CD4-positive, alpha-beta memory T cell (primary cell): ENCODE measurements at places on chromosomes 2 and 18.
A peak's percentile ranks its signal among the peaks of the same experiment; 100 is the strongest.

GRCh38 chr2:197196541-197197180 lies 113.9 kb downstream of the ANKRD44 start:
- no peak for DNase-seq

- DNase-seq: no peak
Observed at GRCh38 chr2:200944467-200945394, 18.7 kb downstream of the ORC2 start.

DNA sequence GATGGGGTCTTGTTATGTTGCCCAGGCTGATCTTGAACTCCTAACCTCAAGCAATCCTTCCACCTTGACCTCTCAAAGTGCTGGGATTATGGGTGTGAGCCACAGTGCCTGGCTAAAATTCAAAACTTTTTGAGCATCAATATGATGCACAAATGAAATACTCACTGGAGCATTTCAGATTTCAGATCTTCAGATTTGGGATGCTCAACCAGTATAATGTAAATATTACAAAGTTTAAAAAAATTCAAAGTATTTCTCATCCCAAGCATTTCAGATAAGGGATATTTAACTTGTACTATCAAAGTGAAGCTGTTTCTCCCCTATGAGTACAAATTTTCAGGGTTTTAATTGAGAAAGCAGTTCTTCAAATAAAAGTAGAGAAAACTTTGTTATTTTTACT lies 164.1 kb upstream of the CCDC68 start:
- no peak for DNase-seq

DNA sequence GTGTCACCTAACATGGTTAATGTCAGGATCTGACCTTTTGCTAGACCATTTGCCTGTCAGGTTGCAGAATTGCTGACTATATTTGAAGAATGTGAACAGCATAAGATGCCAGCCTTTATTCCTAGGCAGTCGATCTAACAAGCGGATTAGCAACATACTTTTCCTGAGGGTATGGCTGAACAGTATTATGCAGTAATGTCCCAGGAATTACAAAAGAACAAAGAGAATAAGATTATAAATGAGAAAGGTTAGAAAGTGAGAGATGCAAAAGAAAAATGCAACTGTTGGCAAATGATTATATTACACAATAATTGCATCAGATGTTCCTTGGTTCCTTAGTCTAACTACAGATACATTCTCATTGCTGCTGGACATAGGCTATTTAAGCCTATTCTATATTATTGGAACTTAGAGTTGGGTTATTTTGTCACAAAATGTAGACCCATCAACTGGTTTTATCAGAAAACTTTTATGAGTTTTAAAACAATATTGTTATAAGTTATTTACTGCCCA lies 647.1 kb upstream of the CRIM1 start:
- DNase-seq: no peak

DNA sequence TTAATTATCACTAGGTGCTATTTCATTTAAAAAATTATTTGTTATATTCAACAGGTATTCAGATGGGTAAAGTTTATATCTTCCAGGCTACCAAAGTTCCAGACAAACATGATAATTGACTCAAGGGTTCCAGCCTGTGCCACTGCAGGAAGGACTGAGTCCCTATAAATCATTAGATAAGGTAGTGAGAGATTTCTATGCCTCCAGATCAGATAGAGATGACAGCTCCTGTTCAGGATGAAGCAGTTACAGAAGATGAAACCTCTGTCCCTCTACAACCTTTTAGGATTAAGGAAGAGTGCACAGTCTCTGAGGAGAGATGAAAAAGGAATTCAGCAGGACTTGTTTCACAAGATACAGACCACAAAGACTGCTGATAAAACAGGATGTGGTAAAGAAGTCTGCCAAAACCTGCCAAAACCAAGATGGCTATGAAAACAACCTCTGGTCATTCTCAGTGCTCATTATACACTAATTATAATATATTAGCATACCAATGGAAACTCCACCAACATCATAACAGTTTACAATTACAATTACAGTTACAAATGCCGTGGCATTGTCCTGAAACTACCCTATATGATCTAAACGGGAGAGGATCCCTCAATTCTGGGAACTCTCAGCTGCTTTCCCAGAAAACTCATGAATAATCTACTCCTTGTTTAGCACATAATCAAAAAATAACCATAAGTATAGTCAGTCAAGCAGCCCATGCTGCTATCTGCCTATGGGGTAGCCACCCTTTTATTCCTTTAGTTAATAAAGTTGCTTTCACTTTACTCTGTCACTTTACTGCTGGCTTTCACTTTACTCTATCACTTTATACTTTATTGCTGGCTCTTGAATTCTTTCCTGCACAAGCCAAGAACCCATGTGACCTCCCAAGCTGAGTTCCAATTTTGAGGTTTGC lies 288.5 kb downstream of the PDE11A start:
- DNase-seq: no peak

DNA sequence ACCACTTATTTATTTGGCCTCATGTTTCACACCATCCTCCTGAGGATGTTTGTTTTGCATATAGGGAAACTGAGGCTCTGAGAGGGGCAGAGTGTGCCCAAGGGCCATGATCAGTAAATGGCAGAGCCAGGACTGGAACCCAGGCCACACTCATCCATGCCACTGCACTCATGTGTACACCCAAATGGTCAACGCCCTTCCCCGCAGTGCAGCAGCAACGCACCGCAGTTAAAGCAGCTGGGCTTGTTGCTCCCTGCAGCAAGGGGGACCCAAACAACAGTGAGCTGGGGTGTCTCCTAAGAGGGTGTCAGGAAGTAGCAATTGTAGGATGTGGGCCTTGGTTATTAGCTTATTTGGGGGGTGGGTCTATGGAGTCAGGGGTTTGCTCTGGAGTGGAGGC lies 36.6 kb downstream of the ZAP70 start:
- no peak for DNase-seq

- no peak for DNase-seq
Observed at GRCh38 chr2:71538656-71539265, 85.4 kb downstream of the DYSF start.

DNA sequence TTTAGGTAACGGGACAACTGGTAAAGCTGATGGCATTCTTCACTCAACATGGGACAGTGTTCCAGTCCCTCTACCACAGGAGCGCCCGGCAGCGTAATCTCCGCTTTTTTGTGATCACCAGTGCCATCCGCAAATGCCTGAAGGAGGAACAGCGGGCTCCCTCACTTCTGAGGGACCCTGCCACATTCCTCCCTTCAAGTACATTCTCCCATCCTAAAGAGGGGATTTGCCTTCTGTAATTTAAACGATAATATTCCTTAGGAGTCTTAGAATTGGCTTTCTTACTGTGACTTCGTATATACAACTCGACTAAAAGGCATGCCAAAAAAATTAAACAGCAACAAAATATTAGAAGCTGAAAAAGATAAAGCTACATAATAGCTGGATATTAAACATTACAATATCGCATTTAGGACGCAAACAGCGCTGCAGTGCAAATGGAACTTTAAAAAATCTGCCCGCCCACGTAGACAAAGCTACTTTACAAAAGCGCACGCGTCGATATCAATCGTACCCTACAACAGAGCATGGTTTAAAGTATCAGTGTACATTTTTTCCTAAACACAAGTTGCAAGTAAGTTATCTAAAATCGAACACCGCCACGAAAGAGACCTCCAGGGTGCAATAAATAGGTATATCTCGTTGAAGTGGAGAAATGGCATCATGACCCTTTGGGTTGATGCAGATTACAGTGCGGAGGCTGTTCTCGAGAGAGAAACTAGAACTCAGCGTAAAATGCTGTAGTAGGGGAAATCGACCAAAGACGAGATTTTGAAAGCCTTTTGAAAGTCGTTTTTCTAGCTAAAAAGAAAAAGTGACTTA lies 2.3 kb upstream of the VSNL1 start:
- no peak for DNase-seq

DNA sequence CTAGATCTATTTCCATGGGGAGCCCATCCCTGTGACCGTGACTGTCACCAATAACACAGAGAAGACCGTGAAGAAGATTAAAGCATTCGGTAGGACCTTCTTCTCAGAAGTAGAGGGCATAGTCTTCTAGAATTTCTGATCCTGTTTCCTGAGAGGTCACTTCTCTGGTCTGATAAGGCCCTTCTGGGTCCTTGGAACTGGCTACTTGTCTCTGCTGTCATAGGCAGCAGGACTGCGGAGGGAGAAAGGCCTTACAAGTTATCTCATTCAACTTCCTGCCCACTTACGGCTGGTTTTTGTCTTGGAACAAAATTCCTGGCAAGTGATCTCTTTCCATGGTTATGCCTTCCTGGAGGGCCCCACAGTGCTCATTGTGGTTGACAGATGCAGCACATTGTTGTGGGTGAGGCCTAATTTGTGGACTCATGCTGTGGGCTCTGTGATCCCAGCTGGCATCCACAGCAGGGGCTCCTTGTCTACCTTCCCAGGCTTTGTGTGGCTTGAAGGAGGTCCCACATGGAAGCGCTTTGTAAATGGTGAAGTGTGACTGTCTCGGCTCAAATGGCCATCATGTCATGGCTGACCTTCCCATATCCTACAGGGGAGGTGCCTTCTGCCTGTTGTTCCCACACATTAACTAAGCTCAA lies 22.0 kb downstream of the SAG start:
- DNase-seq: no peak

DNA sequence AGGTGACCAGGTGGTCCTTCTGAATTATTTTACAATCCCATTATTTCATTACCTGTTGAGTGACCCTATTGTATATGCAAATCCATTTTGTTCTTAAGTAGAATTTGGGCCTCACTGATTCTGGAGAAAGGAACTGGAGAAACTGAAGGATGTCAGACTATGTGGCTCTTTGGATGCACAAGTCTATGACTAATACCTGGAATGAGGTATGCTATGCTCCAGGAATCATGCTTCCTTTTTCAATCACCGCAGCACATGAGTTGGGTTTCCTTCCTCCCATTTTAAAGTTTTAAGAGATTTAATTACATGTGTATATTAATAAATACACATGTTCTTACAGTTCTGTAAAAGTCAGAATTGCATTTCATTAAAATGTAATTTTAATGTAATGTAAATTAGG lies 253.9 kb upstream of the VWC2L start:
- DNase-seq: no peak

DNA sequence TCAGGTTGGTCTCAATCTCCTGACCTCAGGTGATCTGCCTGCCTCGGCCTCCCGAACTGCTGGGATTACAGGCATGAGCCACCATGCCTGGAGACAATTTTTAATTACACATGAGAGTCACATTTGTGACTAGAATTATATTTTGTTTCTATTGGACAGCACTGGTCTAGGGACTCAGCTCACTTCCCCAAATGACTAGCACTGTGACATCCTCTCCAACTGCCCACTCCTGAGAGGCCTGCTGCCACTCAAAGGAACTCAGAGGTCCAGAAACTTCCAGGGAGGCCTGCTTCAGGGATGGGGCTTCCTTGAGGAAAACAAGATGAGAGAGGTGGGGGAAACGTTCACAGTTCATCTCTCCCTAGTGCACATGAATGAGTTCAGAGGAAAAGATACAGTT lies 29.5 kb downstream of the TMEM163 start:
- no peak for DNase-seq

DNA sequence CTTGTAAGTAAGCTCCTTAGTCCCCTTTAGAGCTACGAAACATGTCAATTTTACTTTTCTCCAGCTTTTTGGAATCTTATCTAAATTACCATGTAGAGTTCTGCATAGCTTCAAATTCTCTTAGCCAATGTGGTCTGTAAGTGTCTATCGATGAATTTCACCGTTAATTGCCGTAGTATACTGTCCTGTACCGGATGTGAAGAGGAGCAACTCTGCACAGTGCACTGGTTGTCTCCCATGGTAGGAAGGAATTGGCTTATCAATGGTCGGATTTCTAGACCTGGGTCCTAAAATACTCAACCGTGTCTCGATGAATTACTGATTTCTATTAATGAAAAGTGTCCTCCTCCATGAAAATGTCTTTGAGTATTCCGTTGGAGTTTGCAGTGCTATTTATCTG lies 1.9 kb downstream of the NOP58 start:
- no peak for DNase-seq

DNA sequence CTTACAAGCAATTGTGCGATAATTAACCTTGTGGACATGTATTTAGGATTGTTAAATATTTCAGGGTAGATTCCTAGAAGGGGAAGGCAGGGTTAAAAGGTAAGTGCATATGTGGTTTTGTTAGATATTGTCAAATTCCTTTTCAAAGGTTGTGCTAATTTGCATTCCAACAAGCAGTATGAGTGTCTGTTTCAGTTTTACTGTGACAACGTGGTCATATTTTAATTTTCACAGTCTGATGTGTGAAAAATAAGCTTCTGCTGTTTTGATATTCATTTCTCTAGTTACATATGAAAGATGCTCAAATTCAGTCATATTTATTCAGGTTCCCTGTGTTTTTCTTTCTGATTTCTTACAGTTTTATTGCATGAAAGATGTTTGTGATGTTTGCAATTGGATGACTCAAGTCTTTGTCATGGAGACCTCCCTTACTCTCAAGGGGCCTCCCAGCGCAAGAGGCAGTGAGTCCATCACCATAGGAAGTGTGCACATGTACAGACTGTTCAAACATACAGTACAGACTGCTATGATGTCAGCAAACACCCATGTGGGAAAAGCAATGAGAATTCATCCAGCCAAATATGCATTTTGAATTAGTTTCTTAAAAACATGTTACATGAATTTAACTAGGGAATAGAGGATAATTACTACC lies 310.8 kb downstream of the GALR1 start:
- no peak for DNase-seq

DNA sequence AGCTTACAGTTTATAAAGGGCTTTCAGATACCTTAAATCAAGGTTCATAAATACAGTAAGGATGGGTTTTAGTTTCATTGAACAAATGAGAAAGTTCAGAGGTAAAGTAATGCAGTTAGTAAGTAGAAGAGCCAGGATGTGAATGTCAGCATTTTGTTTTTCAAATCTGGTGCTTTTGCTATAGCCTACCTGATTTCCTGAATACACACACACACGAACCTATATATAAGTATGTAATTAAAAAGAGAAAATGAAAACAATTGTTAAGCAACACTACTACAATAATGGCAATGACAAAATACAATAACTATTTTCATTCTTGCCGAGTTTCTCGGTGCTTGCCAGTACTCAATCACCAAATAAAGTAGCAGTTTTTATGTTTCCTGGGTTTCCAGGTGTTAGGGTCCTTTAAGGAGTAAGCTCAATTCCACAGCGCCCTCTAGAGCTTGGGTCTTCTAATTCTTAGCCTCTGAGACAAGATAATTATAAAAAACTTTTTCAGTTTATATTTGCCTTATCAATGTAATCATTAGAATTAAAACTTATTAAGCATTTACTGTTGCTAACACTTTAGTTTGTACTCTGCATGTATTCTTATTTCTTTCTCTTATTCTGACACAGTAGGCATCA lies 512.9 kb upstream of the ACVR2A start:
- DNase-seq: peak; percentile 48

GRCh38 chr2:134154246-134154645 lies 99.6 kb upstream of the MGAT5 start:
- DNase-seq: no peak
